Activated T-cell treated with anti-CD3 and anti-CD28 coated beads, Interleukin-2, amount 50 U/mL, for 72 hours (primary cell): ENCODE measurements at places on chromosomes 7 and 10. TPM values are rescaled to one million over a fixed set of nuclear protein-coding genes. Genes with fewer than 3 reads are reported as not detected.

HECW1 gene
- total RNA-seq, result not detected

CCL24 gene
- not detected for total RNA-seq

MRC1 gene
- 0.14 TPM for total RNA-seq

CLRN3 gene
- total RNA-seq, result not detected

CCDC201 gene
- total RNA-seq, result not detected

ADAMTS14 gene
- 0.37 TPM for total RNA-seq

TMEM236 gene
- 0.65 TPM for total RNA-seq

CUBN gene
- total RNA-seq, result 0.76 TPM

FGF8 gene
- total RNA-seq, result 0.43 TPM

STEAP1 gene
- 2.1 TPM for total RNA-seq

ABCB1 gene
- total RNA-seq, result 15.5 TPM

HOXA9 gene
- total RNA-seq, result not detected

MYOF gene
- 32.4 TPM for total RNA-seq

ITGA8 gene
- total RNA-seq, result not detected

LHFPL3 gene
- total RNA-seq, result not detected

MACC1 gene
- total RNA-seq, result 0.12 TPM
